ENCODE measurements at places on chromosomes 3 and 15.
A peak's percentile ranks its signal among the peaks of the same experiment; 100 is the strongest.

DNA sequence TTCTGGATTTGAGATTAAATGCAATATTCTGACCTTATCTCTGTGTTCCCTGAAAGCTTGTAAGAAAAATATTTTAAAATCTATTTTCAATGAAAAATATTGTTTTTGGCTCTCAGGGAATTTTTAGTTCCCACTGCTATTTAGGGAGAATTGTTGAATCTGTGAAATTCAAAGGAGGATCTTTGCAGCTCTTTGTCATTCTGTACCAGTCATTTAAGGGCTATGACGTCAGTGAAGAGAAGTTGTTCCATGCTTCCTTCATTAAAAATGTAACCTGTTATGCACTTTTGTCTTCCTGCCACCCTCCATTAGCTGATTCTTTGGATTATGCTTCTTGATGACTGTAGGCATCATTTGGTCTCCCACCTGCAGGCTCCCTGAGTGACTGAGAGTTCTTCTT lies 427.8 kb upstream of the C2CD4B start:
- no peak for DNase-seq

DNA sequence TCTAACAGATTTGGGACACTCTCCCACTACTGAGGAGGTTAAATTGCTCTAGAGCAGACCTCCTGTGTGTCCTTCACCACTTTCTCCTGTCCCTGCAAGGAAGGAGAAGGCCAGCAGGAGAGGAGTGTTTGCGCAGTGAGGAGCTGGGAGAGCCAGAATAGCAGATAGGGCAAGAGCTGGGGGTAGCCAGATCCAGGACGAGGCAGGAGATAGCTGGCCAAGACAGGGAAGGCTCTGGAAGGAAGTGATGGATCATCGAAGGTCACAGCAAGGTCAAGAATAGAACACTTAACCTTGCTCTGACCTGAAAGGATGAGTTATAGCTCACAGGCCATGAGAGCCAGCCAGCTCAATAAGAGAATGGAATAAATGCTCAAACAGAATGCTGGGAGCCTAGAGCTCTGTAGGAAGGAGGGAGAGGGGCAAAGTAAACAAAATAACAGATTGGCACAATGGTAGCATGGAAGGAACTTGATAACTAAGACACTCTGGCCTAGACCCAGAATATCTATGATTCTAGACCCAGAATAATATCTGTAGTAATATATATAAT lies 37.5 kb upstream of the FSIP1 start:
- DNase-seq, result no peak

DNA sequence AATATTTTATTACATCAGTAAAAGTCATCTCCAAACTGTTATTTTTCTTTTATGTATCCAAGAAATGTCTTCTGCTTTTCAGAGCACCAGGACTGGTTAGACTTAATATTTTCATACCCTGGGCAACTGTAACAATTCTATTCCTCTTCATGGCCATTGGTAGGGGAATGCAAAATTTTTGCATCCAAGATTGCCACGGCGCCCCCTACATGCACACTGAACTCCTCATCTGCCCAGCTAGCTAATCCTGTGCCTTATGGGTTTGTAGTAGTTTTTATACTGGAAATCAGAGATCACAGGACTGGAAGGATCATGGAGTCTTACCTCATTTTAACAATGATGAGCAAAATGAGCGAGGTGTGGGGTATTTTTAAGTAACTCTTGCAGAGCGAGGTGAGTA lies 74.2 kb downstream of the CRTC3 start:
- peak; percentile 63 for DNase-seq

- no peak for DNase-seq
Measured at GRCh38 chr15:22903427-22903826, 65.0 kb downstream of the NIPA2 start.

GRCh38 chr3:42010530-42010929 lies 48.6 kb upstream of the ULK4 start:
- no peak for DNase-seq

GRCh38 chr3:50205413-50206276 lies 574 bp downstream of the SLC38A3 start:
- DNase-seq, result peak; percentile 12

DNA sequence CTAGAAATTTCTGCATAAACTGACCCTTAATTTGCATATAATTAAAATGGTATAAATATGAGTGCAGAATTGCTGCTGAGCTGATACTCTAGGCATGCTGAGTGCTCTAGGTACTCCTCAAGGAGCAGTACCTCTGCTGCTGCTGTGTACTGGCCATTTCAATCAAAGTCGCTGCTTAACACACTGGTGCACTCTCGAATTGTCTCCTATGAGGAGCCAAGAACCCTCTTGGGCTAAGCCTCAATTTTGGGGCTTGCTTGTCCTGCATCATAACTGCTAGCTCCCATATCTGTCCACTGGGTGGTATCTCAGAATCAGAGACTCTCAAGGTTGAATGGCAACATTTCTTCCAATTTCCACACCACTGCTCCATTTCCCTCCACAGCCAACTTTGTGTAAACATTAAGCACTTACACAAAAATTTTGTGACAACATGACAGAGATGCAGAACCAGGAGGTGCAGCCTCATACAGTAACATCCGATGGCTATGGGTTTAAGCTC lies 82.5 kb downstream of the XXYLT1 start:
- no peak for DNase-seq

GRCh38 chr3:182948305-182948704 lies 32.0 kb downstream of the DCUN1D1 start:
- DNase-seq, result no peak

GRCh38 chr3:17125738-17126442 lies 241.1 kb downstream of the PLCL2 start:
- no peak for DNase-seq

DNA sequence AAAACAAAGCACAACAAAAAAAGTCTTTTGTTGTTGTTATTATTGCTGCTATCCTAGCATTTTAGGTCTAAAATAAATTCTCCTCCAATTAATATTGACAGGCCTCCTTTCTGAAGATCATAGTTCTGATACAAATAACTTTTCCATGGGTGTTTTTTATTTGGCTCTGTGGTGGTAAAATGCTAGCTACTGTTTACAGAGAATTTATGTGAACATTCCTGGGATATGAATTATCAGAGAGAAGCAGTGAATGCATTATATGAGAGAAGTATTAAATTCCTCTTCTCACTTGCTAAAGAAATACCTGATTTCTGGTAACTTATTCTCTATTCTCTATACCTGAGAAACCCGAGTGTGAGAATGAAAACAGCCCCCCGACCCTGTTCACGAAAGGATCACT lies 57.5 kb upstream of the TMCO5A start:
- no peak for DNase-seq

DNA sequence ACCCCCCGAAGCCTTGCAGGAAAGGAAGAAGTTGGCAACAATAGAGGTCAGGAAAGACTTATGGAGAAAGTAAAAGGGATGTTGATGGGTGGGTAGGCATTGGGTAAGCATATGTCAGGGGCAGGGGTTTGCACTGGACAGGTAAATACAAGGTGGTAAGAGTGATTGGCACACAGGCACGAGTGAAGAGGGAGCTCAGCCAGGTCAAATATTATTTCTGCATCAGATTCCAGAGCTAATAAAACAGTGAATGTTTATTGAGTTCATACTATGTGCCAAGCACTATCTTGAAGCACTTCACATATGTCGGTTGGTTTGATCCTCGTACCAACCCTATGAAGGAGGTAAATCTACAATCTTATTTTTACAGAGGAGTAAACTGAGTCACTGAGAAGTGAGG lies 6.6 kb downstream of the CLSTN2 start:
- no peak for DNase-seq

DNA sequence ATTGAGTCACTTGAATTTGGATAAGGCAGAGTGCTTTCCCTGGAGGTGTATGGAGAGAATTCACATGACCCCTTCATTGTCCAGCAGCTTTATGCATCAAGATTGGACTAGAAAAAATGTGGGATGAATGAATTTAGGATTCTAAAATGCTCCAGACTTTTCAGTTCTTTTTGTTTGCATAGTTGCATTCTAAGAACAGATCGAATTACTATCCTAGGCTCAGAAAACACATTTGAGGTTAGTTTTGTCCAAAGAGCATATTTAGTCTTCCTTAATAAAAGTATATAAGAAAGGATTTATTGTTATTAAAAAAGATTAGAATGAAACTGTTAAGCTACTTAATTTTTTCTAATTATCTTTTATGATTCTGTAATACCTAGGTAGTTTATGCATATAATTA lies 127.4 kb downstream of the UBE2E2 start:
- DNase-seq, result no peak

DNA sequence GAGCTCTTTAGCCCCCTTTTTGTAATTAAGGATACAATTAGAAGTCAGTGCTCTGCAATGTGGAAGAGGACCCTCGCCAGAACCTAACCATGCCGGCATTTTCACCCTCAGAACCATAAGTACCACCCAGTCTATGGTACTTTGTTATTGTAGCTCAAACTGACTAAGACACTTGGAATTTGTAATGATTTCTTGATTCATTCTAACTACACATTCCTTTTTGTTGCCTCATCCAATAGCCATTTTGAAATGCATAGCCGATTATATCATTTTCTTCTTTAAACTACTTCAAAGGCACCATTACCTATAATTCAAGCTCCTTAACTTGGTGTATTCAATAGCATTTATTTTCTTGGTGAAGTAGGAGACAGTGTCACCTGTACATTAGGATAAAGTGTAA lies 61.4 kb downstream of the GLB1 start:
- DNase-seq, result no peak

DNA sequence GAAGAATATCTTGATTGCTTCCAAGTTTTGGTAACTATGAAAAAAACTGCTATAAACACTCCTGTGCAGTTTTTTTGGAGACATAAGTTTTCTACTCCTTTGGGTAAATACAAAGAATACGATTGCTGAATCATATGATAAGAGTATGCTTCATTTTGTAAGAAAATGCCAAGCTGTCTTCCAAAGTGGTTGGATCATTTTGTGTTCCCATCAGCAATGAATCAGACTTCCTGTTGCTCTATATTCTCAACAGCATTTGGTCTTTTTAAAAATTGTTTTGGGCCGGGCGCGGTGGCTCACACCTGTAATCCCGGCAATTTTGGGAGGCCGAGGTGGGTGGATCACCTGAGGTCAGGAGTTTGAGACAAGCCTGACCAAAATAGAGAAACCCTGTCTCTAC lies 14.5 kb downstream of the BTD start:
- no peak for DNase-seq

DNA sequence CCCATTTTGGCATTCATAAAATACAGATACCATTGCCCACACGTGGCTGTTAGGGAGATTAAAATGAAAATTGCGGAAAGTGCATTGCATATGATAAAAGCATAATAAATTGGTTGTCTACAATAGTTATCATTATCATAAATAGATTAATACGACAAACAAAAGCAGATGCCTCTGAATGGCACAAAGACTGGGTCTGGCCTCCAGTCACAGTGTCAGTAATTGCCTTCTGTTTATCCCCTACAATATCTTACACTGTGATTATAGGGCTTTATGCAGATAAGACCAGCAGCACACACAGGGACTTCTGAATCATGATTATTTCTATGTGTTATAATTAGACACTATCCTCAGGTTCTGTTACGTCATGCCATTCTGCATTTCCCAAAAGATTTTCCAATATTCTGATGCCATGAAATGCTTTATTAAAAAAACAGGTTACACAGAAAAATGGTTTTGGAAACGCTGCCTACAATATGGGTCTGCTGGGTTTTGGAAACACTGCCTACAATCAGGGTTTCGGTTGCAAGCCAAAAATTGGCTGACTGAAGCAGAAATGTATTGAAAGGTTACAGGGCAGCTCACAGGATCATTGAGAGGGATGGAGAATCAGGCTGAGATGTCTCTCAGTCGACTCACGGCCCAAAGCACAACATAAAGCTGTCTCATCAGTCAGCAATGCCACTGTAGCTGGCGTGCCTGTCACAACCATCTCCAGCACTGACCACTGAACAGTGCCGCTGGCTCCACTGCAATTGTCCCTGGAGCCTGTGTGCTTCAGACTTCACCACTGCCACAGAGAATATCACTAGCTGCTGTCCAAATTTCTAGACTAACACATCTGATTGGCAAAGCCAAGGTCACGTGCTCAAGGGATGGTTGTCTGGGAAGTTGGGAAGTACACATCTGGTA lies 248.1 kb downstream of the ERC2 start:
- no peak for DNase-seq

DNA sequence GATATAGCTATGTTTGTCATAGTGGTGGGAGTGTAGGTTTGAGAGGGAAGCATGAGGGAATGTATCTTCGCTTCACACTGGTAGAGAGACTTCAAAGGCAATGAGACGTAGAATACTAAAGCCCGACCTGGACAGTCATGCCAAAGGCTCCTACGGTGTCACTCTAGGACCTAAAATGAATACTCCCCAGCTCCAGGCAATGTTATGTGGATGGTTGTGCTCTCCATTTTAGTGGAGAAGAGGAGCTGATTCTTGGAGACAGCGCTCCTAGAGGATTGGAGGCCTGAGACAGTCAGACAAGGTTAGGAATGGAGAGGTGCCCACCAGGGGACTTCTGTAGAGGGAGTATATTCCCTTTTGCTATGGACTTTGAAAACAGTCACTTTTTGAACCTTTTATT lies 260.1 kb downstream of the MEX3B start:
- no peak for DNase-seq

DNA sequence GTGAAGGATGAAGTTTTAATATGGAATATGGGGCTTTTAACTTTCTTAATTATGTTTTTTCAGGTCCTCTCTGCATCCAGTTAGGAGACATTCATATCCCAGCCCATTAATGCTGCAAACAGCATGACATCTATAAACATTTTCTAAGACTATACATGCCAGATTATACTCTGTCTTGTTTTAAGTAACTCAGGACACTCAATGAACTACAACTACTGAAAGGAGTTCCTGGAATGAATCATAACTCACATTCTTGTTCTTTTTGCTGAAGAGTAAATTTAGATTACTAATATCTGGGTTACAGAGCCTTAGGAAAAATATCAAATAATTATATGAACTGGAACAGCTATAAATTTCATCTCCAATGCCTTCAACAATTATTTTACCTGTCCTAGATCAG lies 167.4 kb downstream of the STAG1 start:
- DNase-seq, result no peak

DNA sequence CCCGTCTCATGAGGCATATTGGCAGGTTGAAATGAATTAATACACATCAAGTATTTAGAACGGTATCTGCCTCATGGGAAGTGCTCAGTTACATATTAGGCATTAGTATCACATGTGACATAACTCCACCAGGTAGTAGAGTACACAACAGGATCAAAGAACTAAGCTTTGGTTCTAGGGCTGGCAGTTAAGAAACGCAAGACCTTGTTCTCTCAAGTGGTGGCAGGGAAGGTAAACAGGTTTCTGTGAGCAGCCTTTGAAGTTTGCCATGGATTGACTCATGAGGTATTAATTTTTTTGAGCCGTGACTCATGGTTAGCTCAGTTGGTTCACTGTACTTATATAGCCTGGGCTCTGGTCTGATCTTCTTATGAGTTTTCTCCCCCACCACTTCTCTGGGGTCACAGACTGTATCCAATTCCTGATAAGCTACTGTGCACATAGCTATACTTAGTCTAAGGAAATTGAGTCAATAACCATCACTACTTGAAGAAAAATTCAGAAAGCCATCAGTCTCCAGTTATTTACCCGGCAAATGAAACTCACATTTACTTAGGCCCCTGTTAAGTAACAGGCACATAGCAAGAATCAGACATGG lies 155.6 kb upstream of the STT3B start:
- DNase-seq, result no peak

- DNase-seq, result no peak
Measured at GRCh38 chr3:70186221-70186620, 126.2 kb downstream of the MDFIC2 start.
